ENCODE measurements at places on chromosomes 1 and 21. TPM values are rescaled to one million over a fixed set of nuclear protein-coding genes. Genes with fewer than 3 reads are reported as not detected.

The C1QC gene
- total RNA-seq = not detected

The PCAT6 gene
- total RNA-seq = not detected

The NBPF20 gene
- 4.9 TPM for total RNA-seq

The PTGER3 gene
- total RNA-seq = not detected

The TTLL10 gene
- total RNA-seq = 0.18 TPM

The FAM110D gene
- not detected for total RNA-seq

The FAM76A gene
- total RNA-seq = 21.2 TPM

The OXCT2 gene
- not detected for total RNA-seq

The RIMKLA gene
- total RNA-seq = 2.1 TPM

The TMIGD3 gene
- not detected for total RNA-seq

The ARHGAP29 gene
- 0.04 TPM for total RNA-seq

The CLDN17 gene
- not detected for total RNA-seq

The RASAL2 gene
- not detected for total RNA-seq

The TTC22 gene
- not detected for total RNA-seq

The BARHL2 gene
- not detected for total RNA-seq

The GPR25 gene
- not detected for total RNA-seq

The KCNA3 gene
- total RNA-seq = not detected

The SLAMF9 gene
- total RNA-seq = not detected

The WNT2B gene
- total RNA-seq = not detected

The DAB1 gene
- 0.78 TPM for total RNA-seq

The NMNAT2 gene
- not detected for total RNA-seq
